ENCODE measurements at places on chromosomes 4 and X.

GRCh38 chr4:86730310-86730709, 118.9 kb downstream of the SLC10A6 start:
- DNase-seq, result no peak

DNA sequence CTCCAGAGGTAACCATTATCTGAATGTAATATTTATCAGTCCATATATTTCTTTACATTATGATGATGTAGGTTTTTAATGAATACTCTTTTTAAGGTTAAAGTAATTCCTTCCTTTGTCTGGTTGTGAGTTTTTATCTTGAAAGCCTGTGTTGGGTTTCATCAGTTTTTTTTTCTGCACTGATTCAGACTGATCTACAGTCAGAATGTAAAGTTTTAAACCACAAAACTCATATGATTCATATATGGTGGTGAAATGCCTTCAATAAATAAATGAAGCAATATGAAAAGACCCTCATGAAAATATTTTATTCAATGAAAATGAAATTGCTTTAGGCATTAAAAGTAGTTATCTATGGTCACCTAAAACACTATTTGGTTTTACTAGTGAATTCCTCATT, 47.1 kb downstream of the SORBS2 start:
- no peak for DNase-seq

GRCh38 chrX:71256051-71256450, 2.1 kb upstream of the ZMYM3 start:
- no peak for DNase-seq

DNA sequence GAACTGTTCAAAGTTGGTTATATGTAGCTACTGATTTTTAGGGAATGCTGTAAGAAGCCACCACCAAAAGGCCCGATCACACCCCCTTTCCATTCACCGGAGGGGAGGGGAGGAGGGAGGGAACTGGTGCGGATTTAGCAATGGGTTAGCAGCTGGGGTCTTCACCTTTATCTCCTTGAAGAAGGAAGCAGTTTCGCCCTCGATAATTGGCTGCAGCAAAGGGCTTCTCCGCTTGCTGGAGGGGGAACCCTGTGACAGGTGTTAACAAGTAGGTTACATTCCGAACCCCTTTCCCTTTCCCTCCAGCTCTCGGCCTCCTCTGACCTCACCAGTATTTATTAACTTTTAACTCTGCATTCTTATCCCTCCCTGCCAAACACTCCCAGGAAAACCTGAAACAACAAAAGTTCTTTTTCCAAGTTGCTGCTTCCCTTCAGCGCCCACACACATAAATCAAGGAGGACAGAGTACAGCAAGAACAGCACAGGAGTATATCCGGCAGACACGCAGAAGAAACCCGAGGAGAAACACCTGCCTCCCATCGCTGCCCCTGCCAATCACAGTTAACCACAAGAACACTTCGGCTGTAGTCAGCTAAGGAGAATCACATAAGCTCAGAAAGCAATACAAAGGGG, 39.8 kb upstream of the NAP1L5 start:
- DNase-seq, result peak; percentile 4

DNA sequence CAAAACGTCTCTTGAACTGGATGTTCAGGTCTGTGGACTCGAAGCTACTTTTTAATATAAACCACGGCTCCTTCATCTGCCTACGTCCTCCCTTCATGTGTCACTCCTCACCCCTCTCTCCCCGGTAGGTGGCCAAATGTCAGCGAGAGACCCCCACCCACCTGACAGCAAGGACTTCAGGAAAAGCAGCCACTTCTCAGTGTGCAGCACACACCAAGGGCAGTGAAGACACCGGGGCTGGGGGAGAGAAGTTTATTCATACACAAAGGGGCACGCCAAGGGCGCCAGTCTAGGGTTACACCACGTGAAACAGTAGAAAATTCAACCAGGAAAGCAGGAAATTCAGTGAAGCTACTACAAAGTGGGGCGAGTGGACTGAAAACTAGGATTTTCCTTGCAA, 181.2 kb downstream of the AFAP1 start:
- DNase-seq, result no peak

DNA sequence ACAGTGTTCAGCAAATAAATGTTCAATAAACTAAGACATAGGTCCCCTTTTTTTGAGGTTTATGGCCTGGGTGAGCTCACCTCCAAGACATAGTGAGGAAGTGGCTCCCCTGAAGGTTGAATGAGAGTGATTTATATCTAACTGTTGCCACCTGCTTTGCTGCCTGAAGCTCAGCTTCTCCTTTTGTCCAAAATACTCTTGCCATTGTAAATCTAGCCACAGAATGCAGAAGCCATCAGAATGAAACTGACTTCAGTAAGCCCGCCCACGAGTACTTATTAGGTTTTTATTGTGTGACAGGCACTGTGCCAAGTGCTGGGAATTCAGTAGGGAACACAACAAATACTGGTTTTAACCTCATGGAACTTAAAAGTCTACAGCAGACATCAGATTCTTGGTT, 18.0 kb downstream of the SPINK2 start:
- DNase-seq, result no peak

- no peak for DNase-seq
Observed at GRCh38 chr4:84952004-84952403, 14.5 kb downstream of the WDFY3 start.

- no peak for DNase-seq
Observed at GRCh38 chr4:2280531-2281300, 18.8 kb upstream of the MXD4 start.

DNA sequence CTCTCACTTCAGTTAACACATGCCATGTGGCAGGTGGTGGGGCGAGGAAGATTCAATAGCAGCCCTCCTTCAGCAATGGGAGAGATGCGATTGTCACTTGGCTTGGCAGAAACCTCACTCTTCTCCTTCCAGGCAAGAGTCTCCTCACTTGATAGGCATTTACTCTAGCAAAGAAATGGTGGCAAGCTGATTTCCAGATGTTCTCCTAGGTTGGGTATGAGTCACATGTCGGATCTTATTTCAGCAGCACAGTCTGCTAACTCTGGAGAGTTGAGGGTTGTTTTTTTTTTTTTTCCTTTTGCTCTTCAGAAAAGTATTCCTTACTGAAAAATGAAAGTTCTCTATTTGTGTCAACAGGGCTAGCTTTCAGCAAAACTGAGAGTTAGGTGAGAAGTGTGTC, 119.5 kb upstream of the CHRDL1 start:
- no peak for DNase-seq

- DNase-seq, result no peak
Observed at GRCh38 chrX:17082831-17083230, 136.4 kb downstream of the REPS2 start.

- no peak for DNase-seq
Observed at GRCh38 chr4:172660251-172660650, 508.4 kb upstream of the GALNT7 start.

DNA sequence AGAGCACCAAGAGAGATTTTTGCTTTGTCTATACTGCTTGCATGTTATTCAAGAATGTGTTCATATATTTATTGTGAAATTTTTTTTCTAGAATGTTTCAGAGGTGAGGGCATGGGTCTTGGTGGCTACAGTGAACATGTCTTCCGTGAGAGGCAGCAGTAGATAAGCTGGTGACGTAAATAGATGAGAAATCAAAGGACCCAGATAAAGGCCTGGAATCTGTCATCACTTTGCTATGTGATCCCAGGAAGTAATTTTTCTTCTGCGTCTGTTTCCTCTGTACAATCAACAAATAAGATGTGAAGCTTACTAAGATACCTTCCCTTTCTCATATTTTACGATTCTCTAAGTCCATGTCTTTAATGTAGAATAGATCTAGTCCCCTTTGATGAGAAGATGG, 129.1 kb downstream of the COL4A6 start:
- DNase-seq, result no peak

- no peak for DNase-seq
Observed at GRCh38 chr4:68780232-68780631, 35.6 kb upstream of the UGT2B10 start.

- DNase-seq, result no peak
Observed at GRCh38 chrX:46317163-46317562, 228.1 kb downstream of the ZNF674 start.

DNA sequence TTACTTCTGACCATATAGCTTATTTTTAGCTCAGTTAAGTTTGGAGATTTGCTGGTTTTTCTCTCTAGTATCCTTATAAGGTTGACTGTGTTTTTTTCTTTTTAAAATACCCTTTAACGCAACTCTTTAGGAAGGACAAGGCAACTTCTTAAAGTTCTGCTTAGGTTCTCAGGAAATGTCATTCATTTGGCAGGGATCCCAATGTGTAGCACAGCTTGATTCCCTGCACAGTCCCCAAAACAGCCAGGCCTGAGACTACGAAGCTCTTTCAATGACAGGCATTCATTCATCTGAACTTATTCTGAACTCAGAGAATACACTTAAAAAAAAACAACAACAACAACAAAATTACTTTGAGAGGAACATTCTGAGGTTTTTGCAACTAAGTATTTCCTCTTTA, 1765.8 kb downstream of the PCDH7 start:
- DNase-seq, result no peak

GRCh38 chr4:64777286-64777685, 368.0 kb upstream of the TECRL start:
- no peak for DNase-seq
